SHP77 treated with DMSO at 0.1 percent for 48 hours (cell line): ENCODE measurements at places on chromosomes 12 and 14.

- DNase-seq: no peak
Observed at GRCh38 chr12:5864972-5865371, 80.1 kb downstream of the ANO2 start.

- no peak for DNase-seq
Observed at GRCh38 chr12:55659486-55660385, 23.0 kb downstream of the OR10P1 start.

DNA sequence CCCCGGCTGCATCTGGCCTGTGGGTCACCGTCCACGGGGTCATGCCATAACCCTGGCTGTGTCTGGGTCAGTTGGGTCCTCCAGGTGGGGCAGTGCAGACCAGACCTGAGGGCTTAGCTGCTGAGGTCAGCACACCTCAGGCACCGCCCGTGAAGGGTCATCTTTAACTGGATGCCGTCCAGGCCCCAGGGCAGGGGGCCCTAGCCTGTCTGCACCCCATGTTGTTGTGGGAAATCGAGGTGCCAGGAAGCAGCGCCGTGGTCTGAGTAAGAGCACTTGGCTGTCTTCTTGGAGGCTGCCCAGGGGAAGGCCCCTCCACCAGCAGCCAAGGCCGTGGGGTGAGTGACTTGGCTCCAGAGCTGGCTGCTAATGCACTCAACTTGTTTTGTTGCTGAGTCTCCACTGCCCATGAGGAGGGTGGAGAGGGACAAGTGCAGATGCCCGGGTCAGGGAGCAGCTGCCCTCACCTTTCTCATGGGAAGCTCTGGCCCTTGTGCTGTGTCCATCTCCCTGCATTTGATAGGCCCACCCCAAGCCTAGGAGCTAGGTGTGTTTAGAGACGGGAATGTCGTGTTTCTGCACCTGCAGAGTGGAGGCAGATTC, 317.2 kb downstream of the TMEM121 start:
- DNase-seq: no peak

- no peak for DNase-seq
Observed at GRCh38 chr14:103512701-103513611, 9.7 kb downstream of the CKB start.

DNA sequence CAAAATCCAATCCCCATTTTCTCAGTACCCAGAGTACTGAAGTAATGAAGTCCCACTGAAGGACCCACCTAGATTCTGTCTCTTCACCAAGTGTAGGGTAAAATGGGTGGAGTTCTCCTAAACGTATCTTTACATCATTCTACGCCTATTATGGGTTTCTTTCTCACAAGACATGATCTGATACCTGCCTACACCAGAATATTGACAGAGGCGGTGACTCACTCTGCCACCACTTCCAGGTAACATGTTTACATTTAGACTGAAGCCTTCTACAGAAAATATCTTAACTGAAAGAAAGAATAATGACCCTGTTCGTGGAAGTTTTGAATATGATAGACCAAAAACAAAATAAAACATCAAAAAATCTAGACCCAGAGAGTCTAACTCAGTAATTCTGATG, 89.8 kb downstream of the BTG1 start:
- no peak for DNase-seq

GRCh38 chr14:105146976-105147635, 21.5 kb downstream of the JAG2 start:
- DNase-seq: no peak

DNA sequence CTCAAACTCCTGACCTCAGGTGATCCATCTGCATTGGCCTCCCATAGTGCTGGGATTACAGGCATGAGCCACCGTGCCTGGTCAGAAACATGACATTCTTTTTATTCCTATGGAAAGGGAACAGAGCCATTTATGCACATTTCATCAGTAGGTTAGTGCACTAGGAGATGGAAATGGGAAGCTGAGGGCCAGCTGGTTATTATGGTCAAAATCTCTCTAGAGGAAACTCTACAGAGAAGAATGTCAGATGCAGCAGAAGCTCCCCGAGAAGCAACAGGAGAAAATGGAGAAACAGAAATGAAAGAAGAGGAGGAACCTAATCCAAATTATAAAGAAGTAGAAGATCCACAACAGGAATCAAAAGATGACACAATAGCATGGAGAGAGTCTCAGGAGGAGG, 2.7 kb downstream of the CFAP251 start:
- DNase-seq: no peak

- no peak for DNase-seq
Observed at GRCh38 chr14:92492258-92492657, 21.3 kb upstream of the RIN3 start.

DNA sequence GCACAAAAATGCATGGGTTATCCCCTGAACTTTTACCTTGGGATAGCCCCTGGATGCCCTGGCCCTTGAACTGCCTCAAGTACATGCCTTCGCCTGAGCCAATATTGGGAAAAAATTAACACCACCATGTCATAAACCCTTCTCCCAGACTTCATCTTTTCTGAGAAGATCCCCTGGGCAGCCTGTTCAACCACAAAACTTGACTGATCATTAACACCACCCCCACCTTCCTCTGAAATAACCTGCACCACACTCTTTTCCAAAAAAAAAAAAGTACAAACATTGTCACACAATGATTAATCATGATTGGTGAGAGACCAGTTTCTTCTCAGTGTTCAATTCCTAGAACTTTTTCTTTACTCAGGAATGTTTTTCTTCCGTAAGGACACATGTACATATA, 217.9 kb downstream of the PAX9 start:
- DNase-seq: no peak

DNA sequence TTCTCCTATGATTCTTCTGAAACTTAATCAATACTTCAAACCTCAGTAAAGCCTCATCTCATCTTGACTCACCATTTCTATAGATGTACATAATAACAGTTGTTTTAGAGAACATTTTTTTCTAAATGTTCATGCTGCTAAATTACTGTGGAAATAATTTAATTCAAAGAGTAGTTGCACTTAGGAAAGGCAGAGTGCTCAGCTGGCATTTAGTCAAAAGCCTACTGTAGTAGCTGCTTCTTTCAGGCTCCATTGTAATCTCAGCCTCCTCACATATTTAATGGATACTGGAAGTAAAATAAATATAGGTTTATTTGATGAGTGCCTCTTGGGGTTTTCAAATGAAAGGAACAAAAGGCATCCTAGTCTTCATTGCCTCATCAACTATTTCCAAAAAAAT, 325.0 kb downstream of the CCER1 start:
- DNase-seq: no peak

GRCh38 chr14:50520947-50521815, 11.2 kb downstream of the MAP4K5 start:
- no peak for DNase-seq

DNA sequence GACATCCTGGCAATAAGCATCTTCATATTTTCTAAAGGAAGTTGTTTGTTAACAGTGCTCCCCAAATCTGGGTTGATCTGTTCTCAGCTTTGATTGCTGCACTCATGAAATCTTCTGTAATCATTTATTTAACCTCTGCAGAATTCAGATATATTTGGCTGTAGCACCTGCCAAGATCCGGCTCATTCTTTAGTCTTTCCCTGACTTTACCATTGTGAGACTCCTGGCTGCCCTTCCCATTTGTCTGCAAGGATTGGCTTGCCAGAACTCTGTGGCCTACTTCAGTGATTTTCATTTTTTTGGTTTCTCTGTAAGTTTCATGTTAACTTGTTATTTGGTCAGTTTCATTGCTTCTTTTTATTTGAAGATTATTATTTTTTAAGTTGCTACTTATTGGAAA, 191.2 kb upstream of the PLXNC1 start:
- no peak for DNase-seq

DNA sequence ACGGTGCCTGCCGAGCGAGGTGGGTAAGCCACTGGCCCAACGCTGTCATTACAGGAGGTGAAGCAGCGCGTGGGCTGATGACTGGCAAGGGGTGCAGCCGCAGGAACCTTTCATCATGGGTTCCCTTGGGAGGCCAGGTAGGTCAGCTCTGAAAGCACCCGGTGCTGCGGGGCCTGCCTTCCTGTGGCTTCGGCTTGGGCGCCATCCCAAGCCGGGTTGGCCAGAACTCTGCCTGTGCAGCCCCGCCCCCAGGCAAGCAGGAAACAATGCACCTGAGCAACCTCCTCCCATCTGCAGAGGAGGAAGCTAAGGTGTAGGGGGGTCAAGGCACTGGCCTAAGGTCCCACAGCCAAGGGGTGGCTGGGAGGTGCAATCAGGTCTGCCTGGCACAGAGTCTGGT, 20.0 kb upstream of the HHIPL1 start:
- DNase-seq: no peak

DNA sequence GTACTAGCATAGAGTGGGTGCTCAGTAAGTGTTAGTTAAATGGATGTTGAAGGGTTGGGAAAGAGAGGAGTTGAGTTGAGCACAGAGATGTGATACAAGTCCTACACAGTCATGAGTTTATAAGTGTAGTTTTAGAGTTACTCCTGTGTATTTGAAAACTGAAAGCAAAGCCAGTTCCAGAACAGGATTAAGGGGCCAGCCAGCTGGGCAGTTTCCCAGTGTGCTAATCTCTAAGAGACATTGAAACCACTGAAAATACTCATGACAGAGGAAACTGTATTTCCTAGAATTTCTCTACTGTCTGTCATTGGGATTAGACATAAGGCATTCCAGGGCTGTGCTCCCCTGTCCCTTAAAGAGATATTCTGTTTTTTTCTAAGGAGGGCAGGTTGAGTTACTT, 101.0 kb downstream of the DERA start:
- no peak for DNase-seq

GRCh38 chr12:115916910-115917668, 360.4 kb downstream of the MED13L start:
- no peak for DNase-seq

- DNase-seq: no peak
Observed at GRCh38 chr12:45263587-45263986, 47.7 kb downstream of the ANO6 start.

DNA sequence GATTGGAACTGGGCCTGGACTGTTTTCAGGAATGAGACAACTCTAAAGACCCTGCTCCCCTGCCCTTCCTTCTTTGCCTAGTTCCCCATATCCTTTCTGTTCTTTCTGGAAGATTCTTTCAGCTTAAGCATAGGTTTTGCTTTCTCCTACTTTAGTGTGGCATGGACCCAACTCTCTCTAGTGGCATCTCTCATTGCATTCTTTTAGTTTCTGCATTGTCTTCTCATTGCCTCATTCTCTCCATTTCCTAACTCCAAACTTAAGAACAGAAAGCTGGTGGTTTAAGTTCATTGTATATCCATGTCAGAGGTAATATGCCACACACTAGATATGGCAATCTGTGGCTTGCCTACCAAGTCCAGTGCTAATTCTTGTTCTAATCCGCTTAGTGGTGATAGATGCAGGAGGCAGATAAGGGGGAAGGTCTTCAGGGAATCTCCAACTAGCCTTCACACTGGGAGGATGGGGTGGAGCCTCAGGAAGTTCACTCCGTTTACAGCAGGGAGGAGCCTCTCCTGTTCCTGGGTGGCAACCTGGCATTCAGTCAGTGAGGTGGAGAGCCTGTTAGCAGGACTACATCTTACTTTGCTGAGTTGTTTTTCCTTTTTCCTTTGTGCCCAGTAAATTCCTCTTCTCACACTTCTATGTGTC, 165.1 kb upstream of the LMNTD1 start:
- DNase-seq: no peak

GRCh38 chr12:94427501-94428381, 31.9 kb downstream of the CEP83 start:
- no peak for DNase-seq

DNA sequence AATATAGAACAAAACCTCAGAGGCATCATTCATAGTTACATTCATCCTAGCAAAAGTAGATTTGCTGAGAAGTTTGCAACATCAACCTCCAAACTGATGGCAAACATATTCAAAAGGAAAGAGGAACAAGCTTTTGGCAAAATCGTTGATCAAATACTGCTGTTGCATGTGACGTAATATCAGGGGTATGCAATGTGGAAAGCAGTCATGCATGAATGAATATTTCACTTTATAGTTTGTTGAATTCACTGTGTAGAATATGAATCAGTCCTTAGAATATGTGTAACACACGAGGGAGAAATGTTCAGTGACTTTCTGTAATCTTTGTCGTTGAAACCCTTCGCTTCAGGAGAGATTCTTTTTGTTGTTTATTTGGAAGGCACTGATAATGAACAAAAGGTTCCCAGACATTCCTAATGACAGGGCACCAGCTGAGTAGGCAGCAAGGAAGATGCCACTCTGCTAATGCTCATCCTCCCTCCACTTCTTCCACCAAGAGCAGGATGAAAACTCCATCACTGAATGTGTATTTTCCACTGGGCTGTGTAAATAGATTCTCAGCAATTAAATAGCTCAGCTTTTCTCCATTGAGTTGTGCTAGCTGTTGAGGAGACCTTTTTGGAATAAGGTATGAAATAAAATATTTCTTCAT, 126.1 kb downstream of the PELI2 start:
- no peak for DNase-seq

DNA sequence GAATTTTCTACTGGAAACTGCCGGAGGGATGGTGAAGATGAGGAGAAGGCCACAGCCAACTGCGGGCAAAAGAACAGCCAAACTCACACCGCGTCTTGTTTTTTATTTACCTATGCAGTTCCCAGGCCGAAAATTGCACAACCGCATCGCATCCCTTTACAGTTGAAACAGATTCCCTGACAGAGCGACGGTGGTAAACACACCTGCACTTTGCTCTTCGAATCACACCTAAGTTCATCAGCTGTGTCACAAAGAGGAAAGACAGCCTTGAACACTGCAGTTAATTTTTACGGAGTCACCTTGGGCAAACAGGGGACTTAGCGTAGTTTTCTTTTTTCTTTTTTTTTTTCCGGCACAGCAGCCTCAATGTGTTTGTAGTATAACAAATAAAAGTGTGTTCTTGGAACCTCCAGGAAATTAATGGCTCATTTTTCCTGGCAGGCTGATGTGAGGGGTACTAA, 272.0 kb upstream of the DIO3 start:
- DNase-seq: no peak

GRCh38 chr12:51926718-51927117, 19.4 kb downstream of the ACVRL1 start:
- DNase-seq: no peak

DNA sequence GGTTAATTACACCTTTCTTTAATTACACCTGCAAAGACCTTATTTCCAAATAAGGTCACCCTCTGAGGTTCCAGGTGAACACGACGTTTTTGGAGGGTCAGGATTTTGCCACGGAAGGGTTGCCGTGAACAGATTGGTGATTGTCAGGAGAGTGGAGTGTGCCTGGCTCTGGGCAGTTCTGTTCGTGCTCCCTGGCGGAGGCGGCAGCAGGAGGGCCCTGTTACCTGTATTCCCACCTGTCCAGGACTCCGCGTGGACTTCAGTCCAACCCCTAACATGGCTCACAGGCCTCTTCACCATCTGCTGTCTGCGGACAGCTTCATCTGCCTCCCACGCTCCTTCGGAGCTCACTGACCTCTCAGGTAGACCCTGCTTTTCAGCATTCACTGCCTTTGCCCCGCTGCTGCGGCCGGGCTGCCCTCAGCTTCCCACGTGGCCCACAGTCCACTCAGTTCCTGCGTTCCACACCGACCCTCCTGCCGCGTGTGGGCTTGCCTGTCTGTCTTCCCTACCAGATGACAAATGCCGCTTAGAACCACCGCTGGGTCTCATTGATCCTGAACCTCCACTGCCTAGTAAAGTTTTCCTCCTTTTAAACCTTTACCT, 187.5 kb upstream of the DIO3 start:
- no peak for DNase-seq
